ENCODE measurements at places on chromosomes 3 and 15.

GRCh38 chr15:35535365-35535916 lies 10.5 kb downstream of the DPH6 start:
- DNase-seq: no peak

DNA sequence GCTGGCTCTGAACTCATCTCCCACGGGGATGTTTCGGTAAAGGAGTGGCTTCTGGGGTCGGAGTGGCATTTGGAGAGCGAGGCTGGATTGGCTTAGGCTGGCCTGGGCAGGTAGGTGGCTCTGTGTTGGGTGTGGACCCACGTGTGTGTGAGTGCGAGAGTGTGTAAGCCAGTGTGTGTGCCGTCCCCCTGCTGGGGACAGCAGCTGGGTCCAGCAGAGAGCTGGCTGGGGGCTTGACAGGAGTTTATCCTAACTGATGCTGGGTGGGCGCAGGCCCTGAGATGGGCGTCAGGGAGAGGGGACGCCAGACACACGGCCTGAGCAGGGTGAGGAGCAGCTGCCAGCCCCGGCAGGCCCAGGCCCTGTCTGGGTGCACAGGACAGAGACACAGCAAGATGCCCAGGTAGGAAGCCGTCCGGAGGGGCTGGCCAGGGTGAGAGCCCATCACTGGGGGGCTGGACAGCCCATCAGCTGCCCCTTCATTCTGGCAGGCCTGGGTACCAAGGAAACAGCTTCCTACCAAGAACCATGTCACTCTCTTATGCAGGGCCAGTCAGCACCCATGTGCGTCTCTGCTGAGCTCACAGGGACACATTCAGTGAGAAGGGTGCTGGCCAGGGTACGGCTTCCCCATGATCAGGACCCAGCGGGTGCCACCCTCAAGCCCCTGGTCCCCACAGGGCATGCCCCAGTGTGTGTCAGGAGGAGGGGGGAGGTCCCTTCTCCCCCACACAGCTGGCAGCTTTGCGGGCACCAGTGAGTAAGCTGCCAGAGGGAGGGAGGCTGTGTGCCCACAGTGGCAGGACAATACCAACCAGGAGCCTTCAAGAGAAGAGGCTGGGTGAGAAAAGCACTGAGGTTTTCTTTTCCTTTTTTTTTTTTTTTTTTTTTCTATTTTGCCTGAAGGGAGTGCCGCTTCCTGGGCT lies 1.1 kb downstream of the PAK6 start:
- DNase-seq: no peak

DNA sequence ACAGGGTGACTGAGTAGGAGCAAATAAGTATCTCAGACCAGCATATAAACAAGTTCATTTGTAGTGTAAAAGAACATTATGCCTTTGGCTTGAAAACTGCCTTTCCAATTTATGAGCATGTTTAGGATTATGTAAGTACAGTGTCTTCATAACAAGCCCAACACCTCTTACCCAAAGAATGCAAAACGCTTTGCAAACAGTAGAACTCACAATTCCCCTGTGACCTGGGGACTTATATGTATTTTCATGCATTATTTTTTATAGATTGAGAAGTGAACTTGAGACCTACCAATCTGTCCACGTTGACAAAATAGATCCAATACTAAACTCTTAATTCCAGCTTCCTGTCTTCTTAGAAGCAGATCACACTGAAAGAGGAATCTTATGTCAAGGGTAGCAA lies 202.1 kb downstream of the TP63 start:
- DNase-seq: no peak

- DNase-seq: no peak
Observed at GRCh38 chr3:71843071-71843470, 58.1 kb upstream of the PROK2 start.

- no peak for DNase-seq
Observed at GRCh38 chr15:56869573-56869972, 48.9 kb upstream of the TCF12 start.

- DNase-seq: no peak
Observed at GRCh38 chr3:17065881-17066280, 181.1 kb downstream of the PLCL2 start.

DNA sequence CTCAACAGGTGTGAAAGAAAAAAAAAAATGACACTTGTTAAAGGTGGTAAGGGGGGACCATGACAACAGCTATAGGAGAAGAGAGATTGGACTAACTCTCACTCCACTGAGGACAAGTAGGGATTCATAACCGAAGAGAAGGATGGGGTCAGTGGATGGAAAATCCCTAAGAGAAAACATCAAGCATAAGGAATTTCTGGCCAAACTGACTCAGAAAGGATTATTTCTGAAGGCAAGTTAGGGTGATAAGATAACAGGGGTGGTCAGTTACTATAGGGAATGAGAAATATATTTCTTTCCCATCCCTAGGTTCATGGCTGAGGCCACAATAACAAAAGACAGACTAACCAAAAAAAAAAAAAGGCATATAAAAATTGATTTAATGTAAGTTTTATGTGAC lies 9.5 kb upstream of the RARB start:
- DNase-seq: no peak

DNA sequence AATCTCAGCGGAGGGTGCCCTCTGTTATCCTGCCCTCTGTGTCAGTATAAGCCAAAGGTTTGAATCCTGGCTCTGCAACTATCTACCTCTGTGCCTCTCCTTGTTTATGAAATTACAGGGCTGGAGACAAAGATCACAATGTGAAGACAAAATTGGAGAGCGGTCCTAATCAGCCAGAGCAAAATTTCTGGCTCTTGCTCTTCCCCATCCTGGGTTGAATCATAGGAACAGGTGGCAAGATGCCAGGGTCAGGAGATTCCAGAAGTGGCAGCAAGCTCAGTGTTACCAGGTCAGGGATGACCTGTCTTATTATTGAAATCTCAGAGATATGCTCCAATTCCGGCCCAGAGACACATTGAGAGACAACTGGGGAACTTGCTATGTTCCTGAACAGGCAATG lies 2.3 kb upstream of the CCR2 start:
- no peak for DNase-seq

DNA sequence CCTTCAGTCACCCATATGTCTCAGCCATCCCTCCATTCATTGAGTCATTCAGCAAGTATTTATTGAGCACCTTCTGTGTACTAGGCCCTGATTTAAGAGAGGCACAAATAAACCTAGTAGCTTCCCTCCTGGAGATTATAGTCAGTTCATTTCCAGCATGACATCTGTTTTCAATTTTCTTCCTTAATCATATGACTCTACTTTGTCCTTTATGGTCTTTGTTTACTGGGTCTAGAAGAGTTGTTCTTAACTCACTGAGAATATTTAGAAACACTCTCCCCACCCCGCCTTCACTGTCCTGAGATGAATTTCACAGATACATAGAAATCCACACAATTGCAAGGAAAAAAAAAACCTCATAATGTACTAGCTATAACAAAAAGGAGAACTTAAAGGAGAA lies 44.8 kb upstream of the ADAMTS9 start:
- DNase-seq: no peak

DNA sequence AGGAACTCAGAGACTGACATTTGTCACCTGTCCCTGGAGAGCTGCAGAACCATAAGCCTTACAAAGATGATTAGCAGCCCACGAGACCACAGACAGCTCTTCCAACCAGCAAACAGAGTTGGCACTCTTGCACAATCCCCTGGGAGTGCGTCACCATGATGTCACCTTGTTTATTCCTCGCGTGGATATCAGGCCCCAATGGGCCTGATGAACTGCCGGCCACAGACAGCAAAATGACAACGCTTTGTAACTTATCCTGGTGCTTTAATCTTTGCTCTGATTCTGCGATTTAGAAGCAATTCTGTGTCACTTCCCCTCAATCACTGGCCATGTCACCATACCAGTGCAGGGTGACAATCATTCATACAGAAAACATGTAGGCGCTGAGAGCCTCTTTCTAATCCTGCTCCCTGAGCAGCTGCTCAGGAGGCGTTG lies 89.2 kb downstream of the TAMM41 start:
- no peak for DNase-seq

DNA sequence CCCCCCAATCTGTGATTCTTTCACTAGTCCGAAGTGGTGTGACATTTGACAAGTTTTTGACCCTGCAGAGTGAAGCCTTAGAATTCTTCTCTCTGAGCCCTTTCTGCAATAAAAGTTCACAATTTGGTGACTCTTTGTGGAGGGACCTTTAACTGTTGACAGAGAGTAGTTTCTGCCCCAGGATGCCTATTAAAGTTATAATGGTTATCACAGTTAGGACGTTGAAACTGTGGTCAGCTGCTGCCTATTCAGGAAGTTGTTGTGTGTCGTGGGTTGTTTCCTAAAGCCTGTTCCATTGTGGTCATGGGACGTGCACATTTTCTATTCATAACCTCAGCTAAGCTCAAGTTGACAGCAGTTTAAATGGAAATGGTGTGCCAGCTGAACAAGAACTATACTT lies 274.5 kb downstream of the NEK10 start:
- no peak for DNase-seq

- DNase-seq: no peak
Observed at GRCh38 chr3:100697723-100698285, 11.5 kb upstream of the TFG start.

- DNase-seq: no peak
Observed at GRCh38 chr3:46897031-46897430, 19.5 kb downstream of the PTH1R start.

GRCh38 chr3:41080141-41080540 lies 119.2 kb upstream of the CTNNB1 start:
- no peak for DNase-seq

GRCh38 chr15:92092289-92093105 lies 239.0 kb downstream of the SLCO3A1 start:
- DNase-seq: no peak

DNA sequence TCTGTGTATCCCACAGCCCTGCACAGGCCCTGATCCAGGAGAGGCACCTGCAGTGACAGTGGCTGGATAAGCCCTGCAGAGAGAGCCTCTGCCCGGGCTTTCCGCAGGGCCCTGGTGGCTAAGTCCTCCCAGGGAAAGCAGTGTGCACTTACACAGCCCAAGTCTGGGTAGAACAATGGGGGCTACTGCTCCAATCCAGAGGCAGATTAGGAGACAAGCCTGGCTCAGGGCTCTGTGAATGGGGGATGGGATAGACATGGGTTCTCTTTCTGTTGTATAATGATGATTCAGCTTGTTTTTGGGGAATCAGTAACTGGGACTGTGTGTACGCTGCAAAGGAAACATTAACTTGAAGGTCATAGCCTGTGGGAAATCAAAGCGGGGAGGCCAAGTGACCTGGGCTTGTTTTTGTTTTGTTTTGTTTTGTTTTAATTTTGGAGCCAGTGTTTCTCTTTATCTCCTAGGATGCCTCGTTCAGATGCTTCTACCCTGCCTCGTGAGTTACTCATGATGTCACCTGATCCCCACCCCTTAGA lies 4.1 kb upstream of the ALDH1L1 start:
- no peak for DNase-seq

DNA sequence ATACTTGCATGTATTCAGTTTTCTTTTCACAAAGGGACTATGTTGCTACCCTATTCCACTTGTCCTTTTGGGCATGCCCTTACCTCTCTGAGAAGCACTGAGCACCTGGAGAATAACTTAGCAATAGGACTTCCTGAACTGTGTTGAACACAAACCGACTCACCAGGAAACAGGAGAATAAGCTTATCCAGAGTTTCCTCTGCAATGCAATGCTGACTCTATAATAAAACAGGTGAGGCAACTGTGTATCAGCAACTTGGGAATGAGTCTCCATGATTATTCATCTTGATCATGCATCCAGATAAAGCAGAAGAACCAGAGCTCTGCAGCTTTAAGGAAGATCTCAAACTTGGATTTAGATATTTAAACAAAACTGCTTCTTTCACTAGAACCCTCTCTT lies 806.5 kb downstream of the IGSF11 start:
- DNase-seq: no peak

DNA sequence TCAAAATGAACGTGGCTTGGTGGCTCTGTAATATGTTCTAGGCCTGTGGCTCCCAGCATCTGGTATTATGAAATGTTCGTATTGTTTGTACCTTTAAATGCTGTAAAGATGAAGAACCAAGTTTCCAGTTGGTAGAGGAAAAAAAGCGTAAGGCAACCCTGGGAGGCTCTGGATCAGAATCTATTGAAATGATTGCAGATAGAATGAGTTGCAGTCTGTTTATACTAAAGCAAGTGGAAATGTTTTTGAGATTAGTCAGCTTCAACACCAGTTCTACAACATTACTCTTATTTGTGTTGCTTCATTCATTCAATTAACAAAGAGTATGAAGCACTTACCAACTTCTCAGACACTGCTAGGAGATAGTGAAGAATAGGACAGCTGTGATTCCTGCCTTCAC lies 5.3 kb downstream of the ARL6IP5 start:
- peak; percentile 64 for DNase-seq

DNA sequence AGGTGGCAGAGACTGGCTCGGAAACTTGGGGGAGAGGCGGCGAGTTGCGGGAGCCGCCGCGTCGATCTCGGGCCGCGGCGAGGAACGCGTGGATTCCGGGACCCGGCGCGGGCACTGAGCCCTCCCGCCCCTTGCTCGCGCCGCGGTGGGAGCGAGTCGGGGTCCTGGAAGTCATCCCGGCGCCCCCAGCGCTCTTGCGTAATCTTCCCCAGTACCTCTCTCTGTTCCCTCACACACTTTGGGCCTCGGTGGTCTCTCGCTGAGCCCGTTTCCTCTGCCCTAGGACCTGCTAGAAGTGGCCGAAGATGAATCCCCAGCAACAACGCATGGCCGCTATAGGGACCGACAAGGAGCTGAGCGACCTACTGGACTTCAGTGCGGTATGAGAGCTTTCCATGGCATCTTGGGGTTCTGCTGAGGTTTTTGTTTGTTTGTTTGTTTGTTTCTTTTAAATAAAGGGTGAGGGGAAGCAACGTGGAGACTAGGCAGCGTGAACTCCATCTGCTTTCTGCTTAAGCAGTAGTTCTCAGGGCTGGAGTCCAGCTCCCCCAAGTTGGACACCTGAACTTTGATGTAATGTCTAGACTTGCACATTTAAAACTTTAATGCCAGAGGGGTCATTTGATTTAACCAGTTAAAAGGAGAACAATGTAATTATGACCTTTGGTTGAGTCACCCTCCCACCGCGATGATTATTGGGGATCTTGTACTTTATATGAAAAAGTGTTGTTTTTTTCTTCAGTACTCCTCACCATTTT lies 1.3 kb downstream of the TCF12 start:
- DNase-seq: no peak

DNA sequence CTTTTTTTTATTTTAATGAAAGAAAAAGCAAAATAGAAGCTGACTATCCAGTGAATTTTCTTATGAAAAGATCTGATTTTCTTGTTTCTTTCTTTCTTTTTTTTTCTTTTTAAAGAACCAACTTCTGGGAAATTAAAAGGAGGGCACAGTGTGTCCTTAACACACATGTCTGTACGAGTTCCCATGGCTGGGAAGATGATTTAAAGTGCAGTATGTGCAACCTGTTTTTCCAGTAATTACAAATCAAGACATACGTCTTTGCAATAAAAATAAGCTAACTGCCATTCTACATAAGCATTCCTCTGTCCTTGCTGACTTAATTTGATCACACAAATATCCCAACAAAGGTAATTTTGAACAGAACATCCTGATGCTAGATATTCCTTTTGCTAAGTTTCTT lies 416.1 kb downstream of the ROBO1 start:
- no peak for DNase-seq

DNA sequence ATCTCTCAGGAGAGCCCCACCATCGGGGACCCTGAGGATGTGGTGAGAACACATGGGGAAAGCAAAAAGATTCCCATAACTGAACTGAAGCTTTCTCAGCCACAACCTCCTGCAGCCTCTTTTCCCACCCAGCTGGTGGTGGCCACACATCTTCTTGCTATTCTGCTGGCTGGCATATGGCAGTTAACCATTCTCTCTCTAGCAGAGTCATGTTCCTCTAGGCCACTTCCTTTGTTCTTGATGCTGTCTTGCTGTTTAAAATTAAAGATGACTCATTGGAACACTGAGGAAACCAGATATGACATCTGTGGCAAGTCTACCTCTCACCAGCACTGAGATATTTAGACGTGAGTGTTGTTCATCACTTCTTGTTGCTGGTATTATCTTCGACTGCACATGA lies 180.3 kb upstream of the ROBO2 start:
- DNase-seq: no peak
